A172 (cell line): ENCODE measurements at places on chromosomes 1 and 21.

GRCh38 chr1:9376886-9377333, 84.2 kb downstream of the SPSB1 start:
- DNase-seq = peak; percentile 36

DNA sequence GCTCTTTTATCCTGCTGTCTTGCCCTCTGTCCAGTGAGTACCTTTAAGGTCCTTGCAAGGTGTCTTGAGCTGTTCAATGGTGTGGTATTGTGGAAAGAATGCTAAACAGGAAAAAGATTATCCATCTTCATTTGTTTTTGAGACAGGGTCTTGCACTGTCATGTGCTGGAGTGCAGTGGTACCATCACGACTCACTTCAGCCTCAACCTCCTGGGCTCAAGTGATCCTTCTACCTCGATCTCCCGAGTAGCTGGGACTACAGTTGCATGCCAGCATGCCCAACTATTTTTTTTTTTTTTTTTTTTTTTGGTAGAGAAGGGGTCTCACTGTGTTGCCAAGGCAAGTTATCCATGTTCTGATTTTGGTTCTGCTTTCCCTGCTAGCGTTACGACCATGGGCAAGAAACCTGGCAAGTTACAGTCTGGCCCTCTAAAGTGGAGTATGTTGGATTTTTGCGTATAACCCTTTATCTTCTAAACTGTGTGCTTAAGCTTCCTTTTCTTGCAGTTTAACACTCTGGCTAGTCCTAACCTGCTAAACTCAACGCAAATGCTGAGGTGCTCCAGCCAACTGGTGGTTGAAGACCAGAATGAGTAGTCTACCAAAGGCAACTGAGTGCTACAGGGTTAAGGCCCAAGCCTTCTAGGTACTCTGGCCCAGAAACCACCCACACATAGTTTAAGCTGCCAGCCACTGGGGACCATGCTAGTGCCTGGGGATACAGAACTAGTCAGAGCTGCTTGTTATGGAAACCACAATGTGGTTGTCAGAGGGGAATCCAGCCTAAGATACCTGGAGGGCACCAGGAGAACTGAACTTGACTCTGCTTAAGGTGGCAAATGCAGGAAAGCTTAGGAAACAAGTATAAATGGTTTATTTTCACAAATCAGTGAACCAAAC, 7.9 kb downstream of the RPL11 start:
- DNase-seq = no peak

DNA sequence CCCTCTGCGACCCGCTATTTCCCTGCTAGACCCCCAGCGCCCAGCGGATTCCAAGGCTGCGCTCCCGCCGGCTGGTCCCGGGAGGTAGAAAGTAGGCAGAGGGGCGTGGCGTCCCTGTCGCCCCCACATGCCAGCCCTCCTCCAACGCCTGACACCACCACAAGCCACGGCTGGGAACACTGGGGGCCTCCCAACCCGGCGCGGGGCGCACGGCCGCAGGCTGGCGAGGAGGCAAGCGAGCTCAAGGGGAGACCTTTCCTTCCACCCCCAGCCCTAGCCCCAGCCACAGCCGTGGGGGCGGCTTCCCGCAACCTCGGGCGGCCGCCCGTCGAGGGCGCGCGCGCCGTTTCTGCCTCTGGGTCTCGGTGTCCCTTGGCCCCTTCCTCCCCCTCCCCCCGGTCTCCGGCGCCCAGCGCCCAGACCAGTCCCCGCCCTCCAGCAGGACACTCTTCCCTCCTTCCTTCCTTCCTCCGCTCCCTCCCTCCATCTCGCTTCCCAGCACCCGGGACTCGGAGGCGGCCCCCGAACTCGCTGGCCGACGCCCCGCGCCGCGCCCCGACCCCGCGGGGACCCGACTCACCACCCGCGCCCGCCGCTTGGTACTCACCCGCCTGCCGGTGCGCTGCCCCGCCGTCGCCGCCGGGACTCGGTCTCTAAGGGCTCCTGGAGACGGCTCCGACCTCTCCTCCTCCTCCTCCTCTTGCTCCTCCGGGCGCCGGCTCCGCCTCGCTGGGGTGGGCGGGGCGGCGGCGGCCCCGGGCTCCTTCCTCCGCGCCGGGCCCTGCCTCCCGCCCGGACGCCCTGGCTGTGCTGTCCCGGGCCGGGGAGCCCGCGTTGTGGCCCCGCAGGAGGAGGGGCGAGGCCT, at the start of gene GNG12:
GNG12 (minus strand) TSS at position 731 of the 865 bp plus-strand sequence. CDS start 125,781 bp downstream, outside the sequence.
- peak; percentile 71 for DNase-seq

GRCh38 chr21:42350318-42350910, 380 bp downstream of the TFF2 start:
- no peak for DNase-seq

DNA sequence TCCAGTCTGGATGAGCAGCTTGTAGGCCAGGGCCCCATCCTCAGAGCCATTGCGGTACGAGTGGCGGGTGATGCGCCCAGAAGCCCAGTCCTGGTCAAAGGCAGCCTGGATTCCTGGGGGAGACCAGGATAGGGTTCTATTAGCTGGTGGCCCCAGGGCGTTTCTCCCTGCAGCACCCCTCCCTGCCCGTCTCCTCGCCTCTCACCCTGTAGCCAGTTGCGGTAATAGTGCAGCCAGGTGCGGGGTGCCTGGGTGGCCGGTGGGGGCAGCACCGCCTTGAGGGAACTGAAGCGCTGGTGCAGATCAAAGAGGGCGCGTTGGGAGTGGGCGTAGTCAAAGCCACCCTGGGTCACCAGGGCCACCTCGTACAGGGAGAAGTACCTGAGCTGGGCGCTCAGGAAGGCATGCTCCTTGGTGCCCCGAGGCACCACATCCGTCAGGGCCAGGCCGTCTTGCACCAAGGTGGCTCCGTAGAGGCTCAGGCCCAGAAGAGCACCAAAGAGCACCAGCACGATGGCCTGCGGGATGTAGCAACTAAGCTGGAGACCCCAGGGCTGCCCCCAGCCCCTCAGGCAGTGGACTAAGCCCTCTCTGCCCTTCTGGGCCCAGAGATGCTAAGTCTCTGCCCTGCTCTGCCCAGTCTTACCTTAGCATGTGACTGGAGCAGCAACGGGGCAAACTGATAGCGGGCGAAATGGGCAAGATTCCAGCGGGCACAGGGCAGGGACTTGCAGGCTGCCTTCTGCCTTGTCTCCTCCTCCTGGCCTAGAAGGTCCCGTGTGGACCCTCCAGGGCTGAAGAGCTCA, 15.7 kb downstream of the PTCH2 start:
- no peak for DNase-seq

DNA sequence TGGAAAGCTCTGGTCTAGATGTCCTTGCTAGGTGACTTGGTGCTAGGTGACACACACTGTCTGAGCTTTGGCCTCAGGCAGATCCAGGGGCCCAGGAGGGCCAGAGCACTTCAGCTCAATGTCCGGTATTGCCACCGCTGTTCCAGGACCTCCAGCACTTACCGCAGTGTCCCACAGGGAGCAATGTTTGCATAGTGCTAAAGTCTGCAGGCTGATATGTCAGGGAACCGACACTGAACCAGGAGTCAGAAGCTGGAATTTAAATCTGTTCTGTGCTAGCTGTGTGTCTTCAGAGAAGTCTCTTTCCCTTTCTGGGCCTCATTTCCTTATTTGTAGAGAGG, 19.3 kb downstream of the DHCR24 start:
- no peak for DNase-seq

GRCh38 chr1:61426885-61427284, 298.1 kb downstream of the TM2D1 start:
- DNase-seq = no peak

DNA sequence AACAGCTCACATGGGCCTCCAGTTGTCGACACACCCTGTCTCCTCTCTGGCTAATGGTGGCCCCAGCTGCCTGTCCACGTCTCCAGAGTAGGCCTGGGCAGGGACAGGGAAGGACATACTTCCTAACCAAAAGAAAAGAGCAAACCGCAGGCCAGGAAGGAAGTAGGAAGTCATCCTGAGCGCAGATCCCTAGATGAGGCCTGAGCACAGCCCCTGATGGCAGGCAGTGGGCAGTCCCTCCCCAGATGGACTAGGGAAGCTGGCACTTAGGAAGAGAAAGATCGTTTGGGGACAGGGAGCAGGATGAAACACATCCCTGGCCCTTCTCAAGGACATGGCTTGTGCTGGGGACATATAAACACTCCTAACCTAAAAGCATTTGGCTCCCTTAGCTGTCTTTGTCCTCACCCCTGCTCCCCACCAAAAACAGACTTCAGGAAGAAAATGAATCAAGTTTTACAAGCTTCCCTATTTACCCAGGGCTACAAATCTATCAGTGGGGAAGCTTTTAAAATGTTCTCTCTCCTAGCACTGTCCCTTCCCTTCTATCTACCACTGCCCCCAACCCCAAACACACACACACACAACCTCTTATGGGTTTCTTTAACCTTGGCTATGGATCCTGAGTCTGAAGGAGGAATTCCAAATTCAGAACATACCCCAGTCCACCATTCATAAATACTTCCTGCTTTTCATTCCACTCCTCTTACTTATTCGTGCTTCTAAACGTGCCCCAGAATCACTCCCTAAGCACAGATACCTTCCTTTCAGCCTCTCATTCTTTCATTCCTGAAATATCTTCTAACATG, 21.1 kb downstream of the SSBP3 start:
- DNase-seq = no peak

DNA sequence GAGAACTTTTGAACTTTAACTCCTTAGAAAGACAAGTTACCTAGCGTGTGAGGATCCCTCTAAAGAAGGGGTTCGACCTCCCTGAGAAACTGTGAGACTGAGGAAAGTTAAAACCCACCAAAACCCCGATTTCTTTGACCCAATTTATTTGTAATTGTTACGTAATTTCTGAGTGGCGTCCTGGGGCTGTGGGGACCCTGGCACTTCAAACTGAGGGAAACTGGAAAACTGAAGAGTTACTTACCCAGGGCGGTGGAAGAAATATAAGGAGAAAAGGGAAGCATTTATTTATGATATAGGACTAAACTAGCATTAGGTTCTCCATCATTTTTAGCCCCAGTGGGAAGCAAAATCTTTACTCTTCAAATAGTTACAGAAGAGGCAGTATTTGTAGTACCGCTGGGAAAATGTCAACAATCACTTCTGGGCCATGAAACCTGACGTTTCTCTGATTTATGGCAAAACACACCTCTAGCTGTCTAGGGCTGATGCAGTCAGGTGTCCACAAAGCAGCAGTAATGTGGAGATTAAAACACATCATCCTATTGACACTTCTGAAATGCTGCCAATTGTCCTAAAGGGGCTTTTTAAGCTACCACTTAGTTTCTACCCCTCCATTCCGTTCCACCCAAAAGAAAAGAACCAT, 430 bp downstream of the S100B start:
- DNase-seq = no peak

DNA sequence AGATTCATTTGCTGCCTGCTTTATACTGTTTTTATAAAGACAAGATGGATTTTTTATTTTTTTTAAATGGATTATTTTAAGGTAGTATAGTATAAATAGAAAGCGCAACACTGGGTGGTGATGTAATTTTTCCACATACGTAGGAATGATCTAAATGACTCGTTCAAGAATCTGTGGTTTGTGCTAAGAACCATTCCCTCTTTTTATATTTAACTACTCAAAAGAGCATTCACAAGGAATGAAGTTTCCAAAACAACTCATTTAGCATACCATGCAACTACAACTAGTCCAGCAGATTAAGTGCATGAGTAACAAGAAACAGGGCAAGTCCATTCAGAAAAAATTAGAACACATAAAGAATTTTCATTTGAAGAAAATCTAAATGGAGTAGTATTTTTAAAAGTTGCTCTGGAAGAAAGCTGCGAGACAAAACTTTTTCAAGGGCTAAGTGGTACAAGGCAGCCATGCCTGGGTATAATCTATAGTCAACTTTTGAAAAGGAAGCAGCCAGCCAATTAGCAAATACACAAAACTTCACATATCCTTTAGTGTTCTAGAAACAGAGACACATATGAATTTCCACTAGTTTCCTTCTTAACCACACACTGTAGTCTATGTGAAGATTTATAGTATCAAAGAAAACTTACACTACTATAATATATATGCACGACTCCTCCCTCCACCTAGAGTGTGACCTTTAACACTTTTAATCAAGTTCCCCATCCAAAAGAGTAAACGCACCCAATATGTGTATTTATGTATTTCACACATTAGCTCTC, 23.4 kb downstream of the GTF2B start:
- DNase-seq = no peak

GRCh38 chr1:219434285-219434922, 178.5 kb downstream of the ZC3H11B start:
- DNase-seq = no peak

- DNase-seq = no peak
Observed at GRCh38 chr1:91526496-91526895, 25.8 kb downstream of the CDC7 start.

GRCh38 chr1:51301844-51302162, 28.6 kb downstream of the TTC39A start:
- no peak for DNase-seq

DNA sequence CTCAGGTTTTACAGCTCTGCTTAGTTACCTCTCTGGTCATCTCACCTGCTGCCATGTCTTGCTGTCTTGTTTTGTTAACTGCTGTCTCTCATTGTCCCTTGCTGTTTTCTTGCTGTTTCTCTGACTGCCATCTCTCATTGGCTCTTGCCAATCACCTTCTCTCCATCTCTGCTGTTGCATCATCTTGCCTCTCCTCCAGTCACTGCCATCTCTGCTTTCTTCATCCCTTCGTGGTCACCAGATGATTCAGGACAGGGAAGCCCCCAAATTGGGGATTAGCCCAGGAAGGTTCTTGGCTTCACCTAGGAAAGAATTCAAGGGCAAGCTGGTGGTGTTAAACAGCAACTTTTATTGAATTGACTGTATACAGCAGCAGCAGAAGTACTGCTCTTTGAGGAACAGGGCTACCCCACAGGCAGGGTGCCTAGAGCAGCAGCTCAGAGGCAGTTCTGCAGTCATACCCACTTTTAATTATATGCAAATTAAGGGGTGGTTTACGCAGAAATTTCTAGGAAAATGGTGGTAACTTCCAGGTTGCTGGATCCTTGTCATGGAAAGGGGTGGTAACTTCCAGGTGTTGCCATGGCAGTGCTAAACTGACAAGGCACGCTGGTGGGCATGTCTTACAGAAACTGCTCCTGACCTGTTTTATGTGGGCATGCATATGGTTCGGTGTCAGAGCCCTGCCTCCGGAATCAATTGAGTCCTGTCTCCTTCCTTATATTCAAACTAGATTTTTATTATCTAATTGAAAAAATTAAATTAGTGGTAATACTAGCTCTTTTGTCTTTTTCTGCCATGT, 33.4 kb downstream of the SUCO start:
- DNase-seq = no peak

DNA sequence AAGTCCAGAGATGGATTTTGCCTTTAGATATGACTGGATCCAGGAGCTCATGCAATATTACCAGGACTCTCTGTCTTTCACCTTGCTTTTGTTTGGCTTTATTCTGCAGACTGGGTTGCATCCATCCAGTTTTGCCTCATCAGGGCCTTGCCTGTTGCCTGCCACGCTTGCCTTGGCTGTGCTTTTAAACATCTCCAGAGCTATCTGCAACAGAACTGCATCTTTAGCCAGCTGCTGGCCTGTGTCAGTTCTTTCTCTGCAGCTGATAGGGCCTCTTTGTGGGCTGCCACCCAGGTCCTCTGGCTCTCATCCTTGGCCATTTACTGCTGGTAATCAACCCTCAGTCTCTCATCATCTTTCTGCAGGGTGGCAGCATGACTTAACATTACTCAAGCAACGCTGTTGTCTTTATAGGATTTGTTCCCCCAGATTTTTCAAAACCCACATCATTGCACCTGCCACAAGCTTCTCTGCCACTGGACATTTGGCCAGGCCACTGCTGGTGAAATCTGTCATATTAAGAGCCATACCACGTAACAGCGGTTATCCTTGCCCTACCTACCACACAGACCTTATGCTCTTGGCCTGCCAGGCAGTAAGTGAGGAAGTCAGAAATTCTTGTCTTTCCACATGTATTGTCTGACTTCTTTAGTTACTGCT, 24.4 kb upstream of the HUNK start:
- no peak for DNase-seq

- DNase-seq = no peak
Observed at GRCh38 chr1:207342332-207342731, 20.9 kb downstream of the CD55 start.

GRCh38 chr1:206545351-206545750, 38.0 kb downstream of the RASSF5 start:
- DNase-seq = no peak
